ENCODE measurements at places on chromosomes 2 and 18. TPM values are rescaled to one million over a fixed set of nuclear protein-coding genes. Genes with fewer than 3 reads are reported as not detected.
A peak's percentile ranks its signal among the peaks of the same experiment; 100 is the strongest.

The MAPK4 gene
- total RNA-seq: 0.89 TPM

DNA sequence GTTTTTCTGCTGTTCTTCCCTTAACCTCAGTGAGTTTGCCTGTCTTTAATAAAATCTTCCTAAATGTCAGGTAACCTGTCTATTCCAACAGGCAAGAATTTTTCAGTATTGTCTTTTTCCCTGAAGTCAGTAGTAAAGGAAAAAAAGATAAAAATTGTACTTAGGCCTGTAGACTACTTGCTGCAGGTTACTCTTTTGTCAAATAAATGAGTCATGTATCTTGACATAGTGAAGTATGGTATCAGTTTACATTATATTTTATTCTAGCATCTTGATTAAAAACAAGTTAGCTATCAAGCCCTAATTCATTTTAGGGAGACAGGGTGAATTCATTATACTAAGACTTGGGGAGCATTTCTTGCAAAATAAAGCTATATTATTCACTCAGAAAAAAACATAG, 59.8 kb downstream of the ITGA4 start:
- H3K4me1 ChIP-seq: no peaks in the 10 kb centered on the region
- no peaks in the 10 kb centered on the region for H3K27me3 ChIP-seq
- DNase-seq: no peak
- H3K27ac ChIP-seq: no peak overlapping the region

DNA sequence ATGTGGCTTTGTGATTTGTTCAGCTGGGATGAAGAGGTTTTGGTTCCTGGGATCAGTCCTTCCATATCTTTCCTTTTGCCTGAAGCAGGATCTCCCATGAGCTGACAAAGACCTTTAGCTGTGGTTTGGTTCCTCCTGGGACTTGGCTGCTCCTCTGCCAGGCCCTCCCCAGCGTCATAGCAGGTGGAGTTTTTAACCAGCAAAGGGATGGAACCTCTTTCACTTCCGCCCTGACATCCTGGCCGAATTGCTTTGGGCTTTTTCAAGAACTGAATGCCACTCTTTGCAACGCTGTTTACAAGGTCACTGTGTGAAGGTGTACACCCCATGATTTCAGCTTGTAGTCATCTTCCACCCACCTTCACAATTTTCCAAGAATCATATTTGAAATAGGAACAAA, 390 bp downstream of the PCARE start:
- H3K4me3 ChIP-seq: no peak overlapping the region
- H3K4me1 ChIP-seq: no peaks in the 10 kb centered on the region
- no peaks in the 10 kb centered on the region for H3K27me3 ChIP-seq
- DNase-seq: no peak

- H3K4me3 ChIP-seq: no peak overlapping the region
- H3K36me3 ChIP-seq: no peaks in the 10 kb centered on the region
- H3K27ac ChIP-seq: no peak overlapping the region
These were observed 16.0 kb upstream of the PROM2 start for GRCh38 chr2:95258271-95258670.

DNA sequence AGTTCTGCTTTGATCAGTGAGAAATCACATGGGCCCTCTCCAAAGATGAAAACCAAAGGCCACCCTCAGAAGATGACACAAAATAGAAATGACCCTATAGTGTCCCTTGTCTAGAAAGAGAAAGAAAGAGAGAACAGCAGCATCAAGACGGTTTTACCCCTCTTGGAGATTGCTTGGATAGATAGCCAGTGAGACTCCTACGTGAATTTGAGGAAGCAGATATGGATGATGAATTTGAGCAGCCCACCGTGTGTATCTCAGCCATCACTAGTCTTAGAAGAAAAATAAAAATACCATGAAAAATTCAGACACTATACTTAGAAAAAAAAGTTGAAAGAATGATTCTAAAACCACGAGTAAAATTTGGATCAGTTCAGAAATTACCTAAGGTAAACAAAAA, 329.1 kb upstream of the CNTNAP5 start:
- no peak overlapping the region for H3K27ac ChIP-seq
- H3K4me1 ChIP-seq: no peaks in the 10 kb centered on the region
- no peaks in the 10 kb centered on the region for H3K27me3 ChIP-seq
- H3K36me3 ChIP-seq: no peaks in the 10 kb centered on the region
- no peak for DNase-seq

The CHRND gene
- total RNA-seq: not detected

- no peak overlapping the region for H3K4me3 ChIP-seq
- DNase-seq: no peak
- no peak overlapping the region for H3K27ac ChIP-seq
- no peaks in the 10 kb centered on the region for H3K4me1 ChIP-seq
These were observed 85.1 kb downstream of the ARL4C start for GRCh38 chr2:234411793-234412192.

The OSBPL6 gene
- total RNA-seq: 11.6 TPM

- H3K4me3 ChIP-seq: no peak overlapping the region
- no peaks in the 10 kb centered on the region for H3K27me3 ChIP-seq
- H3K36me3 ChIP-seq: no peaks in the 10 kb centered on the region
- H3K4me1 ChIP-seq: peaks cover 9% of the 10 kb centered on the region
- DNase-seq: peak; percentile 3
These were observed 515.9 kb downstream of the SLC4A3 start for GRCh38 chr2:220143336-220143735.

The PFN4 gene
- not detected for total RNA-seq

- H3K27me3 ChIP-seq: peaks cover 39% of the 10 kb centered on the region
- H3K4me1 ChIP-seq: no peaks in the 10 kb centered on the region
- no peaks in the 10 kb centered on the region for H3K36me3 ChIP-seq
- DNase-seq: no peak
- no peak overlapping the region for H3K4me3 ChIP-seq
These were observed 199.6 kb downstream of the HRH4 start for GRCh38 chr18:24659827-24660720.

DNA sequence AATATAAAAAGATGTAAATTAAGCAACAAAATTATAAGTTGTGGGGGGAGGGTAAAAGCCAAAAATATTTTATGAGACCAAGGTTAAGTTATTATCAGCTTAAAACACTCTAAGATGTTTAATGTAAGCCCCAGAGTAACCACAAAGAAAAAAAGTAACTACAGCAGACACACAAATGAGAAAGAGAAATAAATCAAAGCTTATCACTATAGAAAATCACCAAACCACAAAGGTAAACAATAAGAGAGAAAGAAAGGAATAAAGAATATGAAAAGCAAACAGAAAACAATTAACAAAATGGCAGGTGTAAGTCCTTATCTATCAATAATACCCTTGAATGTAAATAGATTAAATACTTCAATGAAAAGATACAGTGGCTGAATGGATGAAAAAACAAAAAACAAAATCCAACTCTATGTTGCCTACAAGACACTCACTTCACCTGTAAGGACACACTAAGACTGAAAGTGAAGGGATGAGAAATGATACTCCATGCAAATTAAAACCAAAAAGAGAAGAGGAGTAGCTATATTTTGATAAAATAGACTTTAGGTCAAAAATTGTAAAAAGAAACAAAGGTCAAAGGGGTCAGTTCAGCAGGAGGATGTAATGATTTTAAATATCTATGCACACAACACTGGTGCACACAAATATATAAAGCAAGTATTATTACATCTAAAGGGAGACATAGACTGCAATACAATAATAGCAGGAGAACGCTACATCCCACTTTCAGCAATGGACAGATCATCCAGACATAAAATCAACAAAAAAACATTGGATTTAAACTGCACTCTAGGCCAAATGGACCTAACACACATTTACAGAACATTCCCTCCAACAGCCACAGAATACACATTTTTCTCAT, 80.7 kb downstream of the PTPN2 start:
- no peak overlapping the region for H3K27ac ChIP-seq
- DNase-seq: no peak
- H3K4me1 ChIP-seq: no peaks in the 10 kb centered on the region
- no peak overlapping the region for H3K4me3 ChIP-seq

GRCh38 chr2:26697425-26697824, 4.9 kb downstream of the KCNK3 start:
- H3K27ac ChIP-seq: no peak overlapping the region
- H3K4me1 ChIP-seq: peaks cover 19% of the 10 kb centered on the region
- H3K4me3 ChIP-seq: no peak overlapping the region
- no peak for DNase-seq

- no peaks in the 10 kb centered on the region for H3K27me3 ChIP-seq
- H3K36me3 ChIP-seq: no peaks in the 10 kb centered on the region
- no peak overlapping the region for H3K4me3 ChIP-seq
- H3K27ac ChIP-seq: no peak overlapping the region
- no peak for DNase-seq
- H3K4me1 ChIP-seq: no peaks in the 10 kb centered on the region
These were observed 32.8 kb upstream of the NYAP2 start for GRCh38 chr2:225366731-225367130.

The IL36A gene
- not detected for total RNA-seq

- H3K4me3 ChIP-seq: no peak overlapping the region
- H3K27ac ChIP-seq: no peak overlapping the region
- no peak for DNase-seq
These were observed 333.0 kb downstream of the RPRM start for GRCh38 chr2:153145470-153145978.

The SLC35G4 gene
- not detected for total RNA-seq

DNA sequence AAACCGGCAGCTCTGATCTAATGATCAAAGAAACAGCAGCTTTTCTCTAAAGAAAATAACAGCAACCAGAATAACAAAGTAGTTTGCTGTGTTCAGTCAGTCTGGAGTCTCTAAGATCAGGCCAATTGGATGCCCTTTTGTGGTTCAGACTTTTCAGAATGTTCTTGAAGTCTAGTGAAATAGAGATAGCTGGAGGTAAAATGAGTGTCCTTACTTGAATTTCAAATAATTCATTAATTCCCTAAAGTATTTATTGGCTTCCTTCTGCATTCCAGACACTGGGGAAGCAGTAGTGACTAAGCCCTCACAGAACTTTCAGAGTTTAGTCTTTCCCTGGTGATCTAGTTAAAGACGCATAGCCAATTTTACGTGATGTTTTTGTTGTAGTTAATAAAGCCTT, 58.7 kb downstream of the C18orf54 start:
- no peaks in the 10 kb centered on the region for H3K36me3 ChIP-seq
- no peak overlapping the region for H3K27ac ChIP-seq
- no peak for DNase-seq
- no peaks in the 10 kb centered on the region for H3K27me3 ChIP-seq
- H3K4me1 ChIP-seq: no peaks in the 10 kb centered on the region
- no peak overlapping the region for H3K4me3 ChIP-seq

- no peaks in the 10 kb centered on the region for H3K36me3 ChIP-seq
- no peaks in the 10 kb centered on the region for H3K27me3 ChIP-seq
- H3K4me3 ChIP-seq: no peak overlapping the region
- no peak for DNase-seq
These were observed 935.9 kb upstream of the LRATD1 start for GRCh38 chr2:13696601-13697000.

The CKAP2L gene
- total RNA-seq: 27.5 TPM

GRCh38 chr2:95079199-95079683, 42.4 kb downstream of the MRPS5 start:
- no peaks in the 10 kb centered on the region for H3K36me3 ChIP-seq
- no peak for DNase-seq
- H3K27ac ChIP-seq: no peak overlapping the region
- peaks cover 8% of the 10 kb centered on the region for H3K4me1 ChIP-seq
- no peaks in the 10 kb centered on the region for H3K27me3 ChIP-seq

GRCh38 chr2:169584005-169584877, at the start of gene PPIG:
PPIG (plus strand) TSS chr2:169584351; CDS start chr2:169604042, 19,691 bp downstream.
- H3K4me1 ChIP-seq: peaks cover 15% of the 10 kb centered on the region
- no peaks in the 10 kb centered on the region for H3K36me3 ChIP-seq
- H3K27me3 ChIP-seq: no peaks in the 10 kb centered on the region
- peak within 1 kb of the TSS; percentile 87 for H3K27ac ChIP-seq
- peak within 1 kb of the TSS; percentile 100 for H3K4me3 ChIP-seq

DNA sequence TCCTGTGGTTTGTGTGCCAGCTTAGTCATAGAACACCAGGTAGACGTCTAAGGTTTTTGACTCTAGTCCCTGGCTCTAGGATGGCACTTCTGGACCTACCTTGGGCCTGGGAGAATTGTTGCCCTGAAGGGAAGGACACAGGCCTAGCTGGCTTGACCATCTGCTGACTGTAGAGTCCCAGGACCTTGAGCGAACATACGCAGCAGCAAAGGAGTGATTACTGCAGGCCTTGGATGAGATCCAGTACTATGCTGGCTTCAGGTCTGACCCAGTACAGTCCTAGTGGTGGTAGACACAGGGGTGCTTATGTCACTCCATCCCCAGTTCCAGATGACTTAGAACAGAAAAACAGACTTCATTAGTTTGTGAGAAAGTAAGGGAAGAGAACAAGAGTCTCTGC, 37.7 kb downstream of the ST8SIA3 start:
- H3K4me1 ChIP-seq: no peaks in the 10 kb centered on the region
- no peaks in the 10 kb centered on the region for H3K36me3 ChIP-seq
- peaks cover 29% of the 10 kb centered on the region for H3K27me3 ChIP-seq
- no peak overlapping the region for H3K27ac ChIP-seq
- DNase-seq: no peak

DNA sequence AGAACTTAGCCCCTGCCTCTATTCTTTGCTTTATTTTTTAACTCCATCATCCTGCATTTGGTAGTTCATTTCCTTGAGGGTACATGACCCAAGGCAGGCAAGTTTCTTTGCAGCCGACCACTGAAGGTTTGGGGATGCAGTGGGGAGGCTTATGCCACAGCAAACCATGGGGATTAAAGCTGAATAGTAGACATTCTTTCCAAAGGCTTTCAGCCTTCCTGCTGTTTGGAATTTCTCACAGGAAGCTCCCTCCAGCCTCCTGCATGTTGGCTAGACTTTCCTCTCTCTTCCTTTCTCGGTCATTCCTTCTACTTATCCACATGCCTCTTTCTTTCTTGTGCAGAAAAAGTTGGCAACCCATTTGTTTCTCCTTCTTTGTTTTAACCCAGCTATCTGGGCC, 77.3 kb downstream of the SOCS6 start:
- H3K4me3 ChIP-seq: no peak overlapping the region
- DNase-seq: no peak
- H3K27ac ChIP-seq: peak overlapping the region; percentile 97
- H3K36me3 ChIP-seq: no peaks in the 10 kb centered on the region

- H3K4me3 ChIP-seq: no peak overlapping the region
- H3K27ac ChIP-seq: no peak overlapping the region
These were observed 116.5 kb downstream of the NOL4 start for GRCh38 chr18:34108206-34108605.

The ANKRD62 gene
- 0.34 TPM for total RNA-seq

The CCDC150 gene
- 29.2 TPM for total RNA-seq

- H3K27me3 ChIP-seq: no peaks in the 10 kb centered on the region
- no peaks in the 10 kb centered on the region for H3K4me1 ChIP-seq
- no peak for DNase-seq
- no peaks in the 10 kb centered on the region for H3K36me3 ChIP-seq
These were observed 247.9 kb downstream of the CYRIA start for GRCh38 chr2:16417726-16418125.

The IL36RN gene
- not detected for total RNA-seq

The SDC1 gene
- total RNA-seq: 32.0 TPM

The RETREG2 gene
- 63.7 TPM for total RNA-seq

Measured in HCT116 (cell line).